Spinal cord (tissue), 10 donors: ENCODE measurements at places on chromosomes 11 and 22. TPM values are rescaled to one million over a fixed set of nuclear protein-coding genes. Genes with fewer than 3 reads are reported as not detected.

- DNase-seq, result no peak
These were observed 142.9 kb downstream of the CCDC81 start for GRCh38 chr11:86517557-86517956.

- no peak for DNase-seq
These were observed 32.3 kb upstream of the CYP2R1 start for GRCh38 chr11:14924318-14924717.

DNA sequence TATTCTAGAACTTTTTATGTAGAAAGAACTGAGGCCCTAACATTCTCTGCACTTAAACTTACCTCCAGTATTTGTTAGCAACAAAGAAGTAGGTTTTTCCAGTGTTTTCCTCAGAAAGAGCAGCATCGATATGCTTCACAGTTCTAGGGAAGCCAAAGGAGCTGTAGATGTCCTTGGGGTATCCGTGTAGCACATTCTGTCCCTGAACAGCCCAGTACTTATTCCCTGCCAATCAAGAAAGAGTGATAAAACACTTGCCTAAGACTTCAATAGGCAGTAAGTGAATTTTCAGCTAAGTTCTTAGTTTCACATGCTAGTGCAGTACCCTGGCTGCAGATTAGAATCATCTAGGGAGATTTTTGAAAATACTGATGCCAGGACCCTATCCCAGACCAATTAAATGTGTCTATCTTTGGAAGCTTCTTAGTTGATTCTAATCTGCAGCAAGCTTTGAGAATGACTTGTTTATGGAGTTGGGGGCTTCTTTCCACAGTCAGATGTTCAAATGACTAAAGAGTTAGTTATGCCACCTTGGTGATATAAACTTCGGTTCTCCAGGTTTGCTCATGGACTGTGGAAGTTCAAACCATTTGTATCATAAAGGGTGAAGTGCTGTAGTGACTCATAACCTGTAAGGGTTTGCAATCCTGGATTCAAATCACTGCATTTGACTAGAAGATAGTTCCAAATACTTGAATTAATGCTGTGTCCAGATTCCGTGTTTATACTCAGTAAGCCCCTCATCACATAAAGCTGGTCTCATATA lies 6.5 kb downstream of the MMP1 start:
- no peak for DNase-seq

GRCh38 chr11:77379253-77379652 lies 77.8 kb upstream of the GDPD4 start:
- no peak for DNase-seq

- DNase-seq, result no peak
These were observed 164.9 kb downstream of the MIAT start for GRCh38 chr22:26822313-26822712.

GRCh38 chr11:57619331-57619730 lies 21.8 kb downstream of the SERPING1 start:
- no peak for DNase-seq

DNA sequence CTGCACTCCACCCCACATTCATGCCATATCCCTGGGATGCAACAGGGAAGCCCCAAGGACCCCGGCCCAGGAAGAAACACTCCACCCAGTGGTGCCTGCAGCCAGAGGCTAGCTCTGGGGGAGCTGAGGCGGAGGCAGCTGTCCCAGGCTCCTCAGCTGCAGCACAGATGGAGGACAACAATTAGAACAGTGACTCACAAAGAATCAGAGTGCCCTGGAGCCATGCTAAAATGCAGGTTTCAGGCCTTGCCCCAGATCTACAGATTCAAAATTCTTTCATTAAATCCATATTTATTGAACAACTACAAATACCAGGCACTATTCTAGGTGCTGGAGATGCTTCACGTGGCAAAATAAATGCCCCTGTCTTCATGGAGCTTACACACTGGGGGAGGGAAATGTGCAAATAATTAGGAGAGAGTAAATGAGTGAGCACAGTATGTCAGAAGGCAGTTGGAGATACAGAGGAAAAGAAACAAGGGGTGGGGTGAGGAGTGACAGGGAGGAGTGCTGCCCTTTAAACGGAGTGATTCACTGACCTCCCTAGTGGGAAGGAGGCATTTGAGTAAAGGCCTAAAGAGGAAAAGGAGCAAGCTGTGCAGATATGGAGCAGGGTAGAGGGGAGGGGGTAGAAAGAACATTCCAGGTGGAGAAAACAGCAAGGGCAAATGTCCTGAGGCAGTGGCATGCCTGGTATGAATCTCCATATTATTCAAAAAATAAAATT lies 73.3 kb upstream of the CSNK2A3 start:
- no peak for DNase-seq

DNA sequence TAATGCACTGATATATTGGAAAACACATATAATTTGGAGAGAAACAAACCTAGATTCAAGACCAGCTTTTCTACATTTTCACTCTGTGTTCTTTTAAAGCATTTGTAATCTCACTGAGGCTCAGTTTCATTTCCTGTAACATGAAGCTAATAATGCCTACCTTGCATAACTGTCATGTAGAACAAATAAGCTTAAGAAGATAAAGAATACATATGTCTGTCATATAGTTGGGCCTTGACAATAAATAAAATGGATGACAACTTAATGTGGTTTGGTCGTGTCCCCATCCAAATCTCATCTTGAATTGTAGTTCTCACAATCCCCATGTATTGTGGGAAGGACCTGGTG lies 35.2 kb upstream of the FIBIN start:
- no peak for DNase-seq

DNA sequence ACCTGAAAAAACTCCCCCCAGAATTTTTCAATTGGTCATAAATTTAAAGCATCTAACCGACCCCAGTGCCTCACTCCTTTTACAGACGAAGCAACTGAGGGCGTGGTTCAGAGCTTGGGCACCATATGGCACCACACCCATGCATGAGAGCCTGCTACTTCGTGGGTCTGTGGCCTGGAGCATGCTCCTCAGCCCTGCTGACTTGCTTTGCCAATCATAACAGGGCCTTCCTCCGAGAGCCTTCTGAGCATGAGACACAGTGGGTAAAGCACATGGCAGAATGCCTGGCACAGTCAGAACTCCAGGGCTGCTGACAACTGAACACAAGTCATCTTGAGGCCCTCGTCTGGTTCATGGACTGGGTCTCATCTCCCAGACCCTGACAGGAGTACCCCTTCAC lies 33.3 kb downstream of the HIRA start:
- no peak for DNase-seq

DNA sequence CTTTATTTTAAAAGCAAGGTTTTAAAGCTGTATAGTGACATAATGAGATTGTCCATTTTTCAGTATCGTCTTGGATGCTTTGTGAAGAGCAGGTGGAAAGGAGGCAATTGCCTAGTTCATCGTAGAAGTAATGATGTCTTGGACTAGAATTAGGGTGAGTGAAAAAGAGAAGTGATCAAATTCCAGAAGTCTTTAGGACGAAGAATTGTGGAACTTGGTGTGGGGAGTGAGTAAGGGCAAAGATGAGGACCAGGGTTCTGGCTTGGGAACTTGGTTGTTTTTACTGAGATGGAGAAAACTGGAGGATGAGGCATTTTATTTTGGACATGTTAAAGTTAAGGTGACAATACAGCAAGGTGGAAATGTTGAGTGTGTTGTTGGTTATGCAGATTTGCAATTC lies 1.2 kb downstream of the ILK start:
- no peak for DNase-seq

- DNase-seq, result peak; percentile 28
These were observed 264.6 kb downstream of the NELL1 start for GRCh38 chr11:20933958-20934357.

DNA sequence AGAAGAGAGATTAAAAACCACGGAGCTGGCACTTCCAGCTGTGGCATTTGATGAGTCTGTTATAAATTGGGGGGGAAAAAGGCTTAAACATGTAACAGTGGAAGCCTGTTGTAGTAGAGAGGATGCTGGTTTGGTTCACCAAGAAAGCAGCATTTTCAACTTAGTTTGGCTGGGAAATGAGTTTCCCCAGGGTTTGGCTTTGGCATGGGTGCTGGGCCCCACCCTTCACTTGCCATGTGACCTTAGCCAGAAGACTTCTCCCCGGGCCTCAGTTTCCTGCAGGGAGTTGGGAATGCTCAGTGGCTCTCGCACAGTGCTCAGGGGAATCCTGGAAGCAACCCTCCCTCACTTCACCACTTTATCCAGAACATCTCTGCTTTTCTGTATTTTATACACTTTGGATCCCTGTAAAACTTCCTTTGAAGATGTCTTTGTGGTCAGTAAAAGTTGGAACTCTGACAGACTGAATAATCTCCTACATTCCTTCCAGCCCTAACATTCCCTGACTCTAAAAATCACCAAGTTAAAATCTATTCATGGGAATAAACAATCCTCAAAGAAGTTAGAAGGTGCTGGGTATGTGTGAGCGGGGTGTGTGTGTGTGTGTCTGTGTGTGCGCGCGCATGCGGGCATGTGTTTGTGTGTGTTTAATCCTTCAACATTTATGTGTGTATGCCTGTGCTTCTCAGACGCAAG lies 166.0 kb downstream of the TENM4 start:
- DNase-seq, result no peak

DNA sequence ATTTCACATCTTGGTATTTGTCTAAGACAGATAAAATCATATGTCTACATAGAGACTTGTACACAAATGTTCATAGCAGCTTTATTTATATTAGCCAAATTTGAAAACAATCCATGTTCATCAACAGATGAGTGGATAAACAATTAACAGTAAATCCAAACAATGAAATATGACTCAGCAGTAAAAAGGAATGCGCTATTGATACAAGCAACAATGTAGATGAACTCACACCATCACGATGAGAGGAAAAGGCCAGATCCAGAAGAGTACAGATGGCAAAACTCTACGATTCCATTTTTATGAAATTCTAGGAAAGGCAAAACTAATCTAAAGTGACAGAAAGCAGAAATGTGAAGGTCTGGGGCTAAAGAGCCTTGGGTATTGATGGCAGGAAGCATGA lies 384.3 kb downstream of the NTM start:
- DNase-seq, result no peak

The OR51I1 gene
- 0.28 TPM for total RNA-seq

The RAB3IL1 gene
- total RNA-seq, result 12.8 TPM

The MS4A3 gene
- total RNA-seq, result 29.5 TPM

The LRRC74B gene
- total RNA-seq, result not detected

The TBX1 gene
- not detected for total RNA-seq

The FOLR2 gene
- 21.9 TPM for total RNA-seq

The ABCC8 gene
- 5.5 TPM for total RNA-seq
